ENCODE measurements at places on chromosomes 12 and 14.

DNA sequence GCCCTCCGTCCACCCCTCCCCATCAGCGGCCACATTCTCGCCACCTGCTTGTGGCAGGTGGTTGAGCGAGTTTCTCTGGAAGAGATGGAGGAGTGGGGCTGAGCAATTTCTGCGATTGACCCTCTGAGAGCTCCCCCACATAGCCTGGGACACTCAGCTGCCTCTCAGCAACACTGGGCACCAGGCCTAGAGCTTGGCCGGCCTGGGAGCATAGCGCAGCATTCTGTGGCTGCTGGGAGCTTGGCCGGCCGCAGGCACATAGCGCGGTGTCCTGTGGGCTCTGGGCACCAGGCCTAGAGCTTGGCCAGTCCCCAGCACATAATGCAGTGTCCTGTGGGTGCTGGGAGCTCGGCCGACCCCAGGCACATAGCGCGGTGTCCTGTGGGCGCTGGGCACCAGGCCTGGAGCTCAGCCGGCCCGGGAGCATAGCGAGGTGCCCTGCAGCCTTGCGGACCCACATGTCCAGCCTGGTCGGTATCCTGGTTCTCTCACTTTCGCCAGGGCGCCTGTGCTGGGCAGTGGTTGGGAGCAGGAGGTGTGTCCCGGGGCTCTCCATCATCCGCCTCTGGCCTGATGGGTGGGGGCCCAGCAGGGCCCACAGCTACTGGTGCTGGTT, 43.8 kb downstream of the LRCOL1 start:
- no peak for DNase-seq

DNA sequence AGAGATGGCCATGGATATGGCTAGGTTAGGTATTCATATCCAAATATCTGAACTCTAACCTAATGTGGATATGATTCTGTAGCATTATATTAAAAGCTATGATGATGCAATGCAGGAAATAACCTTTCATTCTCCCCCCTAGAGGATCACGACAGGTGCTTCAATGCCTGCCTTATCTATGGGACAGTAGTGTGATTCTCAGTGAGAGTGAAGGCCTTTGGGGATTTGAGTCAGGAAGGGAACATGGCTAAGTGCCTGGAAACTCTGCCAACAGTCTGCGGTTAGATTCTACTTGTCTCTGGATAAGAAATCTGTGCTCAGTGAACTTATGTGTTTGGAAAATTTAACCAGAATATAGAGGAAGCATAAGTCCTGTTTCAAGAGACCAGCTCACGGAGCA, 81.8 kb downstream of the SLC38A1 start:
- DNase-seq = no peak

GRCh38 chr12:53664936-53665335, 10.9 kb downstream of the ATP5MC2 start:
- no peak for DNase-seq

DNA sequence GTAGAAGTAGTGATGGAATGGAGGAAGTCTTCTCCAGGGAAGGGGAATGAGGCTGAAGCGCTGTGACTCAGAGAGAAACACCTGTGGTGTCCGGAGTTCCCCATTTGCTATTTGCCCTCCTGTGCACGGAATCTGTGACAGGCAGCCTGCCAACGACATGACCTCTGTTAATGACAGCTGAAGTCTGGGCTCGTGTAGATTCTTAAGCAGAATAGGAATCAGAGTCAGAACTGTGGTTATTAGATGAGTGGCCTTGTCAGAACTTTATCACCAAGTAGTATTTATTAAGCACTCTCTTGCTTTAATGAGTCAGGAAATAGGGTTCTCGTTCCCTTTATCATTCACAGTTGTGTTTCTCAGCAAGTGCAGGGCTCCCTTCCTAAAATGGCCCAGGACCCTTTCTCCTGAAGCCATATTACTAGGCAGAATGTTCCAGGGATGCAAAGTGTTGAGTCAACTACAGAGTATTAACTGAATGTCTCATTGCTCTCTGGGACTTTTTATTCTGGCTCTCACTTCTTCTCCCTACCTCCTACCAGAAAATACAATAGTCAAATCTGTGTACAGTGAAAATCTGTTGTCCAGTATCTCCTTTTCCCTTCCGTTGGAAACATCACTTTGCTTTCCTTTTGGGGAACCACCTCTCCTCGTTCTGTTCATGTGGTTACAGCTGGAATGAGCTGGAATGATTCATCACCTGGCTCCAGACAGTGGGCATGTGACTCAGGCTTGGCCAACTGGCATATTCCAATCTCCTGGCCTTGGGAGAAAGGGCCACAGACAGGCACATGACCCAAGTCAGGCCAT, 77.8 kb upstream of the MAX start:
- DNase-seq = no peak

DNA sequence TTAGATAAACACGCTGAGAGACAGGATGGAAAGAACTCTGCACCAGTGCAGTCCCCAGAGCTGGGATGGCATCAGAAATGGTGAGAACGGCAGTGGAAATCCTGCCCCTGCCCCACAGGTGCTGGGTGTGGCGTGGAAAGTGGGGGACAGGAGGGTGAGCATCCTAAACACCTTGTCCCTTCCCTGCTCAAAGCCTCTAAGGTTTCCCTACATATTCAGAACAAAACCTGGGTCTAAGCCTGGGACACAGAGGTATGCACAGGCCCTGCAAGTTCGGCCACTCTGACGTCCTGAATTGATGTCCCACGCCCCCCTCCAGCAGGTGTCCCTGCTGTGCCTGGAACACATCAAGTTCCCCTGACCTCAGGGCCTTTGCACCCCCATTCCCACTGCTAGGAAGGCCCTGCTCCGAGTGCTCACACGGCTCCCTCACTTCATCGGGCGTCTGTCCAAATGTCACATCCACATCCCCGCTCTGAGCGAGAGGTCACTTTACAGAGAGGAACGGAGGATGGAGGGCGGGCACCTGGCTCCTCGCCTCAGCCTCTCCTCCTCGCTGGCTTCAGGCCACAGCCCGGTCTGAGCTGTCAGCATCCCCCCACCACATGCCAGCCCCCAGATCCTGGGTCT, 38.5 kb upstream of the SFSWAP start:
- no peak for DNase-seq

DNA sequence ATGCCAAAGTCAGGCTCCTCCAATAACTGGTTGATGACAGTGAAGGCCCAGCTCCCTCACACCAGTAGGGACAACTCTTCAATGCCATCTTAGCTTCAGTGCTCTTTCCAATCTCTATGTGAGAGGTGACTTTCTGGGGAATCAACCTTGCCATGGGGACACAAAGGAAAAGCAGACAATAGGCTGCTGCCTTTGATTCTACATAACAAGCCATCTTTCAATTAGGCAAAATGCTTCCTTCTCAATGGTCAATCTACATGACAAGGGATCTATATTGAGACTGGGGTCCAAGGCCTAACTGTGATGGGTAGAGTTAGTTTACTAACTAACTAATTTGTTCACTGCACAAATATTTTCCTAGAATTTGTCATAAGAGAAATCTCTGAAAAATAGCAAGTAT, 1417.5 kb upstream of the SEL1L start:
- no peak for DNase-seq

Data from stimulated activated CD8-positive, alpha-beta memory T cell treated with anti-CD3 and anti-CD28 coated beads, Interleukin-4, amount 100 ng/mL, for 1 hour (primary cell).